ENCODE measurements at places on chromosomes 3 and 15.

- DNase-seq: no peak
These were observed 173.0 kb upstream of the TLE3 start for GRCh38 chr15:70270752-70271111.

GRCh38 chr3:153215966-153216365 lies 53.9 kb downstream of the RAP2B start:
- no peak for DNase-seq

GRCh38 chr15:94845390-94845716 lies 614.0 kb downstream of the MCTP2 start:
- no peak for DNase-seq

DNA sequence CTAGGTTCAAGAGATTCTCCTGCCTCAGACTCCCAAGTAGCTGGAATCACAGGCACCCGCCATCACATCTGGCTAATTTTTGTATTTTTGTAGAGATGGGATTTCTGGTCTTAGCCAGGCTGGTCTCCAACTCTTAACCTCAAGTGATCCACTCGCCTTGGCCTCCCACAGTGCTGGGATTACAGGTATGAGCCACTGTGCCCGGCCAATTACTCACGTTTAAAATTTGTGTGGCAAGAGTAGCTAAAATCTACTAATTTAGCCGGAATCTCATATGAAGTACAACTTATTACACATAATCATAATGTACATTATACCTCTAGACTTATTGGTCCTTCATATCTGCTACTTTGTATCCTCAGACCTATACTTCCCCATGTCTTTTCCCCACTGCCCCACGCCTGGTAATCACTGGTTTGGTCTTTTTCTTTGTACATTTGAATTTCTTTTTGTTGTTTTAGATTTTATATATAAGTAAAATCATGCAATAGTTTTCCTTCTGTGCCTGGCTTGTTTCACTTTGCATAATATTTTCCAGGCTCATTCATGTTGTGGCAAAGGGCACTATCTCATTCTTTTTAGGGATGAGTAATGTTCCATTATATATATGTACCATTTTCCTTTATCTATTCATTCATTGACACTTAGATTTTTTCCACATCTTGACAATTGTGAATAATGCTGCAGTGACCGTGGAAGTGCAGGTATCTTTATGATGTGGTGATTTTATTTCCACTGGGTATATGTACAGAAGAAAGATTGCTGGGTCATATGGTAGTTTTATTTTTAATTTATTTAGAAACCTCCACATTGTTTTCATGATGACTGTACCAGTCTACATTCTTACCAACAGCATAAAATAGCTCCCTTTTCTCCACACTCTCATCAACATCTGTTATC lies 605.0 kb upstream of the CBLB start:
- no peak for DNase-seq

GRCh38 chr3:38507120-38507519 lies 11.0 kb downstream of the EXOG start:
- DNase-seq: no peak

- DNase-seq: no peak
These were observed 174.7 kb downstream of the IGF1R start for GRCh38 chr15:98823012-98823458.

DNA sequence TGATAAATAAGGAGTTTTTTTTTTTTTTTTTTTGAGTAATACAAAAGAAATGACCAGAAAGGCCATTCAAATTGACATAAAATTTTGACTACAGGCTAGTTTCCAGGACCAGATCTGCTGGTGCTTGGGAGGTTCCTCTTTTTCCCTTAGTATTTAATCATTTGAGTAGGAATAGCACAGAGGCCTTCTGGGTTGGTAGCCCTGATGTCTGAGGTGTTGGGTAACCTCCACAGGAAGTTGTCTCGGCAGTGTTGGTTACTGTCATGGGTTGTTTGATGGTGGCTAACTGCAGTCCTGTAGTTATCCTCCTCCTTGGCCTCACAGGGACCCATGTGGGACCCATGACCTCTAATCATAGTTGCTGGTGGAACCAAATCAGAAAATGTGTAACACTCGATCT lies 91.1 kb downstream of the USP13 start:
- no peak for DNase-seq

- DNase-seq: no peak
These were observed 28.4 kb upstream of the IFT57 start for GRCh38 chr3:108250626-108251025.

- DNase-seq: no peak
These were observed 9.2 kb downstream of the KPNA4 start for GRCh38 chr3:160556141-160556540.

GRCh38 chr15:64895285-64896065 lies 16.2 kb upstream of the ANKDD1A start:
- DNase-seq: peak; percentile 46

GRCh38 chr3:60147249-60147950 lies 1097.6 kb upstream of the CFAP20DC start:
- no peak for DNase-seq

DNA sequence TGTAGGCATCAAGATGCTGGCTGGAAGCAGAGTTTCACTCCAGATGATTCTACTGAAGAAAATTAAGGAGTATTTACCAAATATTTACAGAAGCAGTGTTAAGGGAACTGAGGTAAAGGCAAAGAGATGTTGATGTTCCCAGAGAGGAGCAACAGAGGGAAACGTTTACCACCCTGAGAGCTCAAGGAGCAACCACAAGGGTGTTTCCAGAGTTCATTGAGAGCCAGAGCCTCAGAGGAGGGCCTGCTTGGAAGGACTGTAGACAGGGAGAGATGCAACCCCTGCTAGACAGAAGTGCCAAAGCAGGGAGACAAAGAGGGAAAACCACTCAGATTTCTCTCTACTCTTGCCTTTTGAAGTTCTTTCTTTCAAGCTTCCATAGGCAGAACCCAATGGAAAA lies 474.5 kb downstream of the RBMS3 start:
- DNase-seq: no peak

DNA sequence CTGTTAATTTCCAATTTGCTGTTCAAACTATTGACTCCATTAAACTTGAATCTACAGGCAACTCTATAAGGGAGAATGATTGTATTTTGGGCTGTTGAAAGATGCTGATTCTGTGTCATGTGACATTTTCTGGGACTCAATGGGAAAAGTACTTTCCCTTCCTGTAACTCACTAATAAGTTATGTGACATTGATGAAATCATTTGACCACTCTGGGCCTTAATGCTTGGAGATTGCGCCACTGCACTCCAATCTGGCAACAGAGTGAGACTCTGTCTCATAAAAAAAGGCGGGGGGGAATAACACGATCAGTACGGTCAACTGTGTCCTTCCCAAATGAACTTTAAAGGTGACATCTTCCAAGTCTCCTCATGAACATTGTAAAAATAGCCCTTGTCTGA lies 215.2 kb upstream of the SGO1 start:
- no peak for DNase-seq

DNA sequence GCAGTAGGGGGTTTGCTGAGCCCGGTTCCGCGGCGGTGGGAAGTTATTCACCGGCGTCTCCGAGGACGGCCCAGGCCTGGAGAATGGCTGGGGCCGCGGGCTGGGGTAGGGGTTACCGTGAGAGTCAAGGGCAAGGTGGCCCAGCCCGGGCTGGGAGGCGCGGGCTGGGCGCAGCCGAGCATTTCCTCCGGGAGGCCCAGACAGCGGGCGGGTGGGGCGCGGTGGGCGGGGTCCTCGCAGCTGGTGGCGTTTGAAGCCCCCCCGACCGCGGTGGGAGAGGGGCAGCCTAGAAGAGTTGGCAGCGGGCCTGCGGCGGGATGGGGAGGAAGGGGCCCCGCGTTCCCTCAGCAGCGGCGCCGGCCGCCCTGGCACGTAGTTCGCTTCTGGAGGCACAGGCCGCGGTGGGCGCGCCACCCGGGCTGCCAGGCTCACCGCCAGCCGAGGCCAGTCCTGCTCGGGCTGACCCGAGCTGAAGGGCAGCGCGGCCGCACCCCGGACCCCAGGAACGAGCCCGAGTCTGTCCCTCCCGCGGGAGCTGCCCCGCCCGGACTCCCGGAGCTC lies 960 bp upstream of the KLF13 start:
- peak; percentile 72 for DNase-seq

DNA sequence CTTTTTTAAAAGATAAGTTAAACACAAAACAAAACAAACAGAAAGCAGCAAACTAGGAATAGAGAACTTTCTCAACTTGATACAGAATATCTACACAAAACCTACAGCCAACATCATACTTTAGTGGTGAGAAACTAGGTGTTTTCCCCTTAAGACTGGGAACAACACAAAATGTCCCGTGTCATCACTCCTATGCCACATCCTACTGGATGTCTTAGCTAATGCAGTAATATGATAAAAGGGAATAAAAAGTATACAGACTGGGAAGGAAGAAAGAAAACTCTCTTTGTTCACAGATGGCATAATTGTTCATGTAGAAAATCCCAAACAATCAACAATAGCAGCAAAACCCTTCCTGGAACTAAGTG lies 45.9 kb downstream of the TMEM45A start:
- DNase-seq: no peak

DNA sequence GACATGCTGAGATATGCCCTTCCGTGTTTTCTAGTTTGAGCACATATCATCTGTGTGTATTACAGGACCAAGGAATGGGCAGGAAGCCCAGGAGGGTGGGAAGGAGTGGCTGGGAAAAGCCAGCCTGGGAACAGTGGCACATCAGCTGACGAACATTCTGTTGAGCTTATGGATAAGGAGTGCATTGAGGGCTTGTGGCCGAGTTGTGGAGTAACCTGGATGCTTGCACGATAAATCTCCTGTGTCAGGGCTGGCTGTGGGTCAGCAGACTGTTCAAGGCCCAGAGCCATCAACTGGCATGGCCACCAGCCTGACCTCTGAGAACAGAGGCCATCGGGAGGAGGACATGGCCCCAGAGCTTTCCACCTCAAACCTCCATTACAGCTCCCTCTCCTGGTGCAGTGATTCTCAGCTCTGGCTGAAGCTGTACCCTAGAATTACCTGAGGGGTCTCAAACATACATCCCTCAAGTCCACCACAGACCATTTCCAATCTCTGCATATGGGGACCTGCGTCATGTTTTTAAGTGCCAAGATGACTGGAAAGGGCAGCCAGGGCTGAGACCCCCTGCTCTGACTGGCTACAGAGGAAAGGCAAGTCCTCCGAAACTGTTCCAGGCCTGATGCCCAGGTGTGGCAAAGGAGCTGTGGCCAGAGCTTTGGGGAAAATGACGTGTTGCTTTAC lies 4.8 kb upstream of the VILL start:
- no peak for DNase-seq

GRCh38 chr3:11228041-11228440 lies 44.2 kb upstream of the ATG7 start:
- DNase-seq: no peak

- no peak for DNase-seq
These were observed 1174.7 kb downstream of the ZPLD1 start for GRCh38 chr3:103609472-103609871.
